ENCODE measurements at places on chromosomes 3 and 15. TPM values are rescaled to one million over a fixed set of nuclear protein-coding genes. Genes with fewer than 3 reads are reported as not detected.

The HERC2 gene
- total RNA-seq: 86.2 TPM

The HGD gene
- 11.9 TPM for total RNA-seq

The SPESP1 gene
- total RNA-seq: not detected

The CCRL2 gene
- not detected for total RNA-seq

The THAP10 gene
- 4.5 TPM for total RNA-seq

The TAGLN3 gene
- total RNA-seq: 9.0 TPM

The GABRB3 gene
- total RNA-seq: 23.2 TPM

The SEMA3G gene
- total RNA-seq: 0.79 TPM

The CYP1A2 gene
- total RNA-seq: not detected

The HYAL1 gene
- 3.1 TPM for total RNA-seq

DNA sequence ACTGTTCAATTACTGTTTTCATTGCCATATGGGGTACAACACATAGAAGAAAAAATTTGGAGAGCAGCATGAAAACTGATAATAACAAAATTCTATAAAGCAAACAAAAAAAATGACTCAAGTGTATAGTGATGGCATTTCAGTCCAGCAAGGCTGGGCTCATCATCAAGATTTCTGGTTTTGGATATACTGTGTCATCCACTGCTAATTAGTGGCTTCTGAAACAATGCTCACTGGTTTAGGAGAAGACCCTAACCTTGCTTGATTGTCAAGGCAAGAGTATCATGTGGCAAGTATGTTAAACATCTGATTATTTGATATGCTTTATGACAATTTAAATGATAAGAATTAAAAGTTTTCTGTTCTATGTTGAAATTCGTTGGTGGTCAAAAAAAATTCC lies 96.9 kb downstream of the RFX7 start:
- no peaks in the 10 kb centered on the region for H3K27me3 ChIP-seq
- no peak overlapping the region for H3K27ac ChIP-seq
- H3K4me1 ChIP-seq: peaks cover 6% of the 10 kb centered on the region
- peaks cover 32% of the 10 kb centered on the region for H3K36me3 ChIP-seq
- no peak for DNase-seq
- H3K4me3 ChIP-seq: no peak overlapping the region

GRCh38 chr3:138888560-138888959 lies 53.8 kb upstream of the PIK3CB start:
- no peak overlapping the region for H3K4me3 ChIP-seq
- no peak overlapping the region for H3K27ac ChIP-seq
- no peak for DNase-seq
- no peaks in the 10 kb centered on the region for H3K36me3 ChIP-seq
- H3K4me1 ChIP-seq: no peaks in the 10 kb centered on the region
- no peaks in the 10 kb centered on the region for H3K27me3 ChIP-seq

- H3K27ac ChIP-seq: no peak overlapping the region
- H3K4me3 ChIP-seq: no peak overlapping the region
- H3K4me1 ChIP-seq: no peaks in the 10 kb centered on the region
Observed at GRCh38 chr15:36278219-36278618, 301.2 kb upstream of the CDIN1 start.

DNA sequence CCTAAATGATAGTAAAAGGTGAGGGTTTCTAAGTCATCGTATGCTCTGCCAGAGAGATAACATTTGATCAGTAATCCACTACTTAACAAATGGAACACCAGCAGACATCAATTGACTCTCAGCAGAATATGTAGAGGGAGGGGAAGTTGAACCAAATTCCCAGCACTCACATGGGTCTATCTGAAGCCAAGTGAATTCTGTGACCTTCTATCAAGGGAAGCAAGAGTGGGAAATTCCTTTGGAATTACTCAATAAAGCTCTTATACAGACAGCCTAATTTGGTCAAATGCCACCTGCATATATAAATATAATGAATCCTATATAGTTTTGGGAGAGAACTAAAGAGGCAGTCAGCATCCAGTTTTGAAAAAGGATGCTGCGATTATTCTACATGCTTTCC lies 15.8 kb upstream of the KCNMB2 start:
- no peak overlapping the region for H3K27ac ChIP-seq
- peaks cover 5% of the 10 kb centered on the region for H3K27me3 ChIP-seq
- H3K4me3 ChIP-seq: no peak overlapping the region
- no peaks in the 10 kb centered on the region for H3K36me3 ChIP-seq

DNA sequence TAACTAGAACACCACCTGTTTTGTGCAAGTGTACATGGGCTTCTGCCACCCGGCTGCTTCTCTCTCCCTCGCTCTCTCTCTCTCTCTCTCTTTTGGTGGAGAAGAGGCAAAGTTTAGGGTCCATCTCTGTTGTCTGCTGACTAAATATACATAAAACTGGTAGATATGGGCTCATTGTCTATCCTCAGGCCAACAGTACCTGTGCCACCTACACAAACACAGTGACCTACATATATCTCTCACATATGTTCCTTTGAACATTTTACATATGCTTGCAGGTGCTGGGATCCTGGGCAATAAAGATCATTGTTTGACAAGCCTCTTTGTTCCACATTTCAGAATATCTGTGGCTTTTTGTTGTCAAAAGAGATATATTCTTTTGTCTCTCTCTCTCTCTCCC lies 256.3 kb upstream of the KCNH8 start:
- H3K4me3 ChIP-seq: no peak overlapping the region
- peaks cover 9% of the 10 kb centered on the region for H3K4me1 ChIP-seq
- DNase-seq: no peak
- H3K27ac ChIP-seq: no peak overlapping the region
- H3K36me3 ChIP-seq: no peaks in the 10 kb centered on the region
- H3K27me3 ChIP-seq: peaks cover 3% of the 10 kb centered on the region

- H3K27ac ChIP-seq: peak overlapping the region; percentile 91
- peak overlapping the region; percentile 89 for H3K4me3 ChIP-seq
- DNase-seq: peak; percentile 26
- peaks cover 12% of the 10 kb centered on the region for H3K4me1 ChIP-seq
- no peaks in the 10 kb centered on the region for H3K27me3 ChIP-seq
- H3K36me3 ChIP-seq: peaks cover 6% of the 10 kb centered on the region
Observed at GRCh38 chr3:48187579-48188265, 495 bp downstream of the CDC25A start.

GRCh38 chr3:32310918-32311839 lies 72.7 kb downstream of the CMTM8 start:
- H3K4me1 ChIP-seq: peaks cover 32% of the 10 kb centered on the region
- H3K36me3 ChIP-seq: peaks cover 16% of the 10 kb centered on the region
- H3K27me3 ChIP-seq: no peaks in the 10 kb centered on the region
- H3K4me3 ChIP-seq: no peak overlapping the region

DNA sequence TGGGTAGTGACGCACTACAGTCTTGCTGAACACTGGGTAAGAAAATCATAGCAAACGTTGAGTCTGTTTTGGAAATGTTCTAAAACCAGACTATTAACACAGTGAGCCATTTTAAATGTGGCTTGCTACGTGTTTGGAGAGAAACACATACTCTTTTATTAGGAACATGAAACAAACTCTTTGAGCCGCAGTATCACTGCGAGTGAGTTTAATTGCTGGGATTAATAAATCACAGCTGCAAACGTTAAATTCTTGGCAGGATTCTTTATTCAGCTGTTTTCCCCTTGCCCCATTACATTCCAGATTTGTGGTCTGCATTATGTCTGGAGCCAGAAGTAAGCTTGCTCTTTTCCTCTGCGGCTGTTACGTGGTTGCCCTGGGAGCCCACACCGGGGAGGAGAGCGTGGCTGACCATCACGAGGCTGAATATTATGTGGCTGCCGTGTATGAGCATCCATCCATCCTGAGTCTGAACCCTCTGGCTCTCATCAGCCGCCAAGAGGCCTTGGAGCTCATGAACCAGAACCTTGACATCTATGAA lies 33.6 kb downstream of the BTD start:
- peaks cover 5% of the 10 kb centered on the region for H3K36me3 ChIP-seq
- H3K4me1 ChIP-seq: peaks cover 26% of the 10 kb centered on the region
- H3K27ac ChIP-seq: no peak overlapping the region
- DNase-seq: no peak
- H3K4me3 ChIP-seq: no peak overlapping the region

DNA sequence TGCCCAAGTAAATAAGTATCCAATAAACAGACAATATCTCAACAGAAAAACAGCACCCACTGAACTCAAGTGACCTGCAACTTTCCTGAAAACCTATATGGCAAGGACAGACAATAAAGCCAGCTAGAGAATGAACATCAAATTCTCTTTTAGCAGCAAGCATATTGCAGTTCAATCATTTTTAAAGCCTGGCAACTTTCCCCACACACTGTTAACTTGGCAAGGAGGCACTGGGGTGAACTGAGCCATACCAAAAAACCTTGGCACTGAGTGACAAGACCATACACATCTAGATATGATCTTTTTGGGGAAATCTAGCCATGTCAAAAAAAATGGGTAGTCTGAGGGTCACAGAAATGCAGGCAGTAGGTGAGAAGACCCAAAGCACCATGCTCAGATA lies 174.6 kb downstream of the STT3B start:
- DNase-seq: no peak
- no peak overlapping the region for H3K4me3 ChIP-seq
- H3K4me1 ChIP-seq: peaks cover 8% of the 10 kb centered on the region

DNA sequence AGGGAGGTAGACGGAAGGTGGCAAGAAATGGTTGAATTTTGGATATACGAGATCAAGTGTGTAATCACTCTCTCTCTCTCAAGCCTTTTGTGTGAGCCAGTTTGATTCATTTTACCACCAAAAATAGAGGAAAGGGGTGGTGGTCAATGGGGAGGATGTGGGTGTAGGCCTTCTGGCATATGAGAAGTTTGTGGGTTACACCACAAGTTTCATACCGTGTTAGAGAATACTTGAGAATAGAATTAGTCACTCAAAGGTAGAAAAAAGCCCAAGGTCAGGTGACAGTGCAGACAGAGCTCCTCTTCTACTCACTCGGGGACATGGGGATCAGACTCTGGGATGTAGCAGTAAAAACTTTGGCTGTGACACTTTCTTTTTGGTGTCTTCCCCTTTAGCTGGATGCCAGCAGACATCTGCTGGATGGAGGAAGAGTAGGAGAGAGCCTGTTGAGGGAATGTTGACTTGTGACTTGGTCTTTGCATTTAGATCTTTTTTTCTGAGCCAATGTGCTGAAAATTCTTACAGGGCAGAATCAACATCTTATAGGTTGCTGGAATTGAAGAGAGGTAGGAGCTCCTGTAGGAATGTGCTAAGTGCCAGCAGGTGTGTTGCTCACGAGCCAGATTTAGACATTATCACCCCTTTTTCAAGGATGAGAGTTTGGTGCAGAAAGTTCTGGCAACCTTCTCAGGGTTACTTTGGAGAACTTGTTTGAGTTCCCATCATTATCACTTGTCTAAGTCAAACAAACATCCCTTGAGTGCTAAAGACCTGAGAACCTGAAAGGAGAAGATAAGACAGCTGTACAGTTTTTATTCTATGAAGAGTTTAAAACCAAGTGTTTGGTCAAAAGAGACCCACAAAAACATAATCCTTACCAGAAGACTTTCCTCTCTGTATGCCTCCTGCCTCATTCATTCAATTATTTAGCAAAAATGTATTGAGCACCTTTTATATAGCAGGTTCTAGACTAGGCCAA lies 43.9 kb upstream of the RYK start:
- H3K4me1 ChIP-seq: no peaks in the 10 kb centered on the region
- no peak for DNase-seq
- H3K4me3 ChIP-seq: no peak overlapping the region
- H3K27me3 ChIP-seq: no peaks in the 10 kb centered on the region

DNA sequence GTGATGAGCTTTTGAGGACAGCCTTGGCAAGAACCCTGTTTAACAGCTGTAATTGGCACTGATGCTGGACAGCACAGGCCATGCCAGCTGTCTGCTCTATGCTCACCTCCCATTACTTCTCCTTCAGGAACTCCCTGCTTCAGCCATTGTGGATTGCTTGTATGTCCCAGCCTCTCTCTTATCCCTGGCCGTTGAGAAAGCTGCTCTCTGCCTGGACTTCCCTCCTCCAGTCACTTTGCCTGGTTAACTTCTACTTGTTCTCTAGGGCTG lies 444.5 kb downstream of the EPHB1 start:
- peaks cover 9% of the 10 kb centered on the region for H3K27me3 ChIP-seq
- no peaks in the 10 kb centered on the region for H3K36me3 ChIP-seq
- H3K4me1 ChIP-seq: no peaks in the 10 kb centered on the region
- DNase-seq: no peak

- no peaks in the 10 kb centered on the region for H3K27me3 ChIP-seq
- H3K27ac ChIP-seq: no peak overlapping the region
- no peak for DNase-seq
Observed at GRCh38 chr3:184868477-184868876, 56.5 kb downstream of the VPS8 start.

DNA sequence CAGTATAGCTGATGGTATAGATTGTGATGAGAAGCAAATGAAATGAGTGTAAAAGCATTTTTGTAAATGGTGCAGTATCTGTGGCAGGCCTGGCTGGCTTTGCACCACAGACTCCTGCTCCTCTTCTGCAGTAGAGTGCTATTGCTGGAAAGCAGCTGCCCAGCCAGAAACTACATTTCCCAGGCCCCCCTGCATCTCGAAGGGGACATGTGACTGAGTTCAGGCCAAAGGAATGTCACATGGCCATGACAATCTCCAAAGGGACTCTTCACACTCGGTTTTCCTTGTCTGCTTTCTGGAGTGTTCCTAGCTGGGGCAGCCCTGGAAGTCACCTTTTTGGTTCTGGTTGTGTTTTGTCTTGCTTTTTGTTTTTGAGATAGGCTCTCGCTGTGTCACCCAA lies 277.1 kb downstream of the SUCLG2 start:
- H3K27ac ChIP-seq: no peak overlapping the region
- no peak for DNase-seq
- H3K4me1 ChIP-seq: no peaks in the 10 kb centered on the region
- no peaks in the 10 kb centered on the region for H3K27me3 ChIP-seq
- H3K4me3 ChIP-seq: no peak overlapping the region

DNA sequence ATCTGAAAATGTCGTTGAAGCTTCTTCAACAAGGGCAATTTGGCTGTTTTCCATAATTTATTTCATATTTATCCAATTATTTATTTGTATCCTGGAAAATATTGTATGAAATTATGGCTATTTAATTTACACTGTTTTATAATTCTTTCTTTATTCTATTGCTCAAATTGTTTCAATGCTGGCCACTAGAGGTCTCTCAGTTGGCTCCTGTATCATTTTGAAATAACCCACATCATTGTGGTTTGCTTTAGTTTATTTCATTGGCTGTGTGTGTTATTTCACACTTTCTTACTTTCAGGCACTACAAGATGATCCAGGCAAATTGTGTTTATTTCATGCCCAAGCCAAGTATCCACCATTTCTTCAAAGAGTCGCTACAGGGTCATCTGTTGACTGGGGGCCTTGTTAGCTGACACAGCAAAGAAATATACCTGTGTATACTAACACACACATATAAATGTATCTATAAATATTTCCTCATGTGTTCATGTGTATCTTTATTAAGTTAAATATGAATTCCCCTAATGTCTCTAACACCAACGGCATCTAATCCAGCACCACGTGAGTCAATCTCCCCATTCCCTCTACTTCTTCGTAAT lies 86.2 kb downstream of the NPAP1 start:
- no peak overlapping the region for H3K27ac ChIP-seq
- no peak for DNase-seq
- H3K4me3 ChIP-seq: no peak overlapping the region
- H3K27me3 ChIP-seq: no peaks in the 10 kb centered on the region
- no peaks in the 10 kb centered on the region for H3K36me3 ChIP-seq

GRCh38 chr3:61872077-61872706 lies 310.8 kb downstream of the PTPRG start:
- no peaks in the 10 kb centered on the region for H3K27me3 ChIP-seq
- H3K36me3 ChIP-seq: no peaks in the 10 kb centered on the region
- H3K4me1 ChIP-seq: peaks cover 40% of the 10 kb centered on the region
- H3K27ac ChIP-seq: no peak overlapping the region
- no peak overlapping the region for H3K4me3 ChIP-seq

All from progenitor cell of endocrine pancreas (in vitro differentiated cells).